ENCODE measurements at places on chromosomes 2 and 18.
A peak's percentile ranks its signal among the peaks of the same experiment; 100 is the strongest.

DNA sequence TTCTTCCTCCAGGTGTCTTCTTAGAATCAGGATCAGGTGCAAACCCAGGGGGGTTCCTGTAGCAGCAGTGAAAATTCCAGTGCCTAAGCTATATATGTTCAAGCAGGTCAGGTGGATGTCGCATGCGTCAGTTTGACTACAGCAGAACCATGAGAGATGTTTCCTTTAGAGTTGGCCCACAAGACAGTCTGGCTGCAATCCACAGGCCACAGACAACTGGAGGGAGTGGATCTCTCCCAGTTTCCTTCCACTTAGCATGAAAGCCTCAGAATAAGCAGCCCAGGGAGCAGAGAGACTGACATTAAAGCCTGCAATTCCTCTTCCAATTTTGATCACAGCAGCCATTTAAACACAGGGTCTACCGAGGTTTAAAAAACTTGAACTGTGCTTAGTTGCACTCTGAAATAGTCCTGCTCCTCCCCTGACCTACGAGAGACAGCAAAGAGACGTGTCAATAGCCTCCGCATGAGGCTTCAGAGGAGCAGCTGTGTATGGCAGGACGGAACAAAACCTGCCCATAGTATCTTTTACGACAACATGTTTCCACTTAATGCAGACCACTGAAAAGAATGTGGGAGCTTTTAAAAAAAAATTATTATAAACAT, 988 bp upstream of the KCNE4 start:
- no peak for DNase-seq

DNA sequence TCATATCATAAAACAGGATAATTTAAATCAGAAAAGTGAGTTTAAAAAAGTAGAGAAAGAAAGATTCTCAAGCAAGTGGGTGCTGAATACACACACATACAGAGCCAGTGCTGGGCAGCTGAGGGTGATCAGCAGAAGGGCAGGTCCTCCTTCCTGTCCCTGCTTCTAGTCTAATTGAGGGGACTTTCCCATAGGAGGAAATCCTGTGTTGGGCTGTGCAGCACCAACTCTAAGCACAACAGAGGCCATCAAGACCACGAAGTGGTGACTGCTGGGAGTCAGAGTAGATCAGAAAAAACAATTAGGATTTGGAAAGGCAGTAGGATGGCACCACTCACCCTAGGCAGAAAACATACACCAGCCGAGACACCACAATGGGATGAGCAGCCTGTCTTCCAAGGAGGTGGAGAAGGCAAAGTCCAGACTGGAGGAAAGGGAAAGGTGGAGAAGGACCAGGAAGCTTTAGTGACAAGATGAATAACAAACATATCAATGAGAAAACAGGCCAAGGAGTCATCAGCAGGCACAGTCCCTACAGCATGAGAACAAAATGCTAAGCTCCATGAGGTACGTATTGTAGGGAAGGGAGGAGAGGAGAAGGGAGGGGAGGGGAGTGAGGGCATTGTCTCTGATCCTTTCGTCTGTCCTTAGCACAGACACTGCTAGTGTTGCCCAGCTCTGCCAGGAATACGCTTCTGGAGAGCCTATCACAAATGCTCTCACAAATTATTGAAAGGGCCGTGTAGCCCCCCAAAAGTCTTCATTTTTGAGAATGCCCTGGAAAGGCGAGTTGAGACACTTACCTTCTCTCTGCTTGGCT, 16.7 kb upstream of the MSGN1 start:
- DNase-seq = no peak

DNA sequence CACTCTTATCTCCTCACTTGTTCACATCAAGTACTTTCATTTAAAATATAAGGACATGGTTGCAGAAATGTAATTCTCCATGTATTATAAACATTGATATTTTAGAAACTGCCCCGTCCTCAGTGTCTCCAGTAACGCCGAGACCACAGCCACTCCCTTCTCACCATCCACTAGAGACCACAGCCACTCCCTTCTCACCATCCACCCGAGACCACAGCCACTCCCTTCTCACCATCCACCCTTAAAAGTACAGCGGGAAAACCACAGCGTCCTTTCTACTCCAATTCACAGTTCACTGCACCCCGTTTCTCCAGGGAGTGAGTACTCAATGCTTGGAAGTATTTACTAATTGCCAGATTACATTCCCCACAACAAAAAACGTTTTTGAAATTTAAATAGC, 1452.2 kb upstream of the ACVR2A start:
- DNase-seq = peak; percentile 25

DNA sequence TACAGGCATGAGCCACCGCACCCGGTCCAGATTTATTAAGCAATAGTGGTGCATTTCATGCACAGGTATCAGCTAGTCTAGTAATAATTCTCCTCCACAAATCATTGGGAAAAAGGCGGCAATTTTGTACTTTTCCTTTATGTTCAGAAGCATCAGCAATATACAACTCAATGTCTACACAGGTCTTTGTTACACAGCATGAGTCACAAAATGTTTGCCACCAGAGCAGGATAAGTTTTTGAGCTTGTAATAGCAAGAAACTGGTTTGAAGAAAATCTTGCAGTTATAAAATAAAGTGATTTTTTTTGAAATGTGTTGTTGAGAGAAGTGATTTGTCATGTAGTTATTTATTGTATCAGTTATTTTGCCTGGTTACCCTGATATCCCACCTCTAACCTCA, 4.8 kb upstream of the ITPRIPL1 start:
- no peak for DNase-seq

DNA sequence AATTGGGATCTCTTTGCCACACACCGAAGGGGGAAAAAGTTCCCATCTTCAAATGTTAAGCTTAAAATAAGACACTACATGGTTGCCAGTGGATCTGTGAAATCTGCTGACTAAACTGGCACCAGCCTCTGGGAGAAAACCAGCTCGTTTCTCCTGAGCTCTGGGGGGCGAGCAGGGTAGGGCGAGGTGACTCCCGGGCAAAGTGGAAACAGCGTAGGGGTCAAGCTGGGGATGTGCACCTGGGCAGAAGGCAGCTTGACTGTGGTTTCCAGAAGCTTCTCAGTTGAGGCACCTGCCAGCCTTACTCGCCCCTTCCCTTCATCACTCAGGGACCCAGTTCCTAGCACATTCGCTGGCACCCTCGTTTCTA, 62.8 kb downstream of the SFXN5 start:
- no peak for DNase-seq

- DNase-seq = no peak
These were observed 329.8 kb upstream of the THUMPD2 start for GRCh38 chr2:40108851-40109250.

DNA sequence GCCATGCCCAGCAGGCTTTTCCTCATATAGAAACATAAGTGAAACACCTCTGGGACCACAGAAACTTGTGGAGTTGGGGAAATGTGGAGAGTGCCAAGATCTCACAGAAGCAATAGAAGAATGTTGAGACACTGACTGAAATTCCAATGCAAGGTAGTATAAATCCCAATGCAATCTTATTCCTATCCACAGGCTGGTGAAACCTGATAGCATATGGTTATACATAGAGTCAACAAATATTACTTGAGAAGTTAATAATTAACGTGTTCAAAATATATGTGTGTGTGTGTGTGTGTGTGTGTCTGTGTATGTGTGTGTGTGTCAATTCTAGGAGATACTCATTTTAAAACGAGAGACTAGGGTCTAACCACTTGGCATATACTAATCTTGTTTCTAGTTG, 776.8 kb upstream of the ACVR2A start:
- no peak for DNase-seq

- DNase-seq = no peak
These were observed 18.0 kb downstream of the LRRC30 start for GRCh38 chr18:7248877-7249276.

DNA sequence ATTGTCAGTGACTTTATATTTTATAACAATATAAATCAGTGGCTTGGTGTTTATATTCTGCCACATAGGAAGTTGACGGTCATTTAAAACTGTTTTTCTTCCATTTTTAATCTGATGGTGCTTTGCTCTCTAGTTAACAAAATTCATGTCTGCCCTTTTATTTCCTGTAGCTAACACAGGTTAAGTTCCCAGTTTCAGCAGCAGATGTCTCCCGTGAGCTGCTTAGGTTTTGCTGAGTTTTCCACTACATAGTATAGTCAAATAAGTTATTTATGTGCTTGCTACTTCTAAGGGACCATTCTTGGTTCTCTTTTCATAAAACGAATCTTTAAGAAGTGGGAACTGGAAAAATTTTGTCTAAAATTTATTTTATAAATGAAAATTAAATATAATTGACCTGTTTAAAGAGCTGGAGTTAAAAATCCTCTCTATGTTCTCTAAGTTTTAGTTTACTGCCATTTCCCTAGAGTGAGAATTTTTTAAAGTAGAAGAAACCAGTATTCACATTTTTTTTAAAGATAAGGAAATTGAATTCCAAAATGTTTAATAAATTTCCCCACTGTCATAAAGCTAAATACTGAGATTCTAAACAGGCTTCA, 20.6 kb downstream of the HTR2B start:
- no peak for DNase-seq

GRCh38 chr18:50562686-50563085, 2.8 kb downstream of the MAPK4 start:
- DNase-seq = no peak

GRCh38 chr2:143124445-143124844, 4.8 kb upstream of the ARHGAP15 start:
- DNase-seq = no peak

GRCh38 chr18:12391487-12392165, 14.6 kb upstream of the AFG3L2 start:
- DNase-seq = peak; percentile 32

DNA sequence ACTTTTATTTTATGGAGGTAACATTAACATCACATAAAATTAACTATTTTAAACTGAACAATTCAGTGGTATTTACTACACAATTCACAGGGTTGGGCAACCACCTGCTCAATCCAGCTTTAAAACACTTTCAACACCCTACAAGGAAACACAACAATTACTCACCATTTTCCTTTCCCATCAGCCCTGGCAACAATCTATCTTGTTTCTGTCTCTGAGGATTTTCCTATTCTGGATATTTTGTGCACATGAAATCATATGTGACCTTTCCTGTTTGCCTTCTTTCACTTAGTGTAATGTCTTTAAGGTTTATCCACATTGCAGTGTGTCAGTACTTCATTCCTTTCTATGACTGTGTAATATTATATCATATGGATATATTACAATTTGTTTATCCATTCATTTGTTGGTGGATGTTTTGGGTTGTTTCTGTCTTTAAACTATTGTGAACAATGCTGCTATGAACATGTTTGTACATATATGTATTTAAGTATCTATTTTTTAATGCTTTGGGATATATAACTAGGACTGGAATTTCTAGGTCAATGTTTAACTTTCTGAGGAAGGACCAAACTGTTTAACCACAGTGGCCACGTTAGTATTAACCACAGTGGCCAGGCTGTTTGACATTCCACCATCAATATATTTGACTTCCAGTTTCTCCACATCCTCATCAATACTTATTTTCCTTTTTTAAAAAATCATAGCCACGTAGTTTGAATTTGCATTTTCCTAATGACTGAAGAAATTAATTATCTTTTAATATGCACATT, 72.4 kb upstream of the KIF5C start:
- DNase-seq = no peak

- no peak for DNase-seq
These were observed 184.8 kb upstream of the STON1 start for GRCh38 chr2:48345176-48345575.

- no peak for DNase-seq
These were observed 19.3 kb downstream of the SPEG start for GRCh38 chr2:219453671-219454590.

DNA sequence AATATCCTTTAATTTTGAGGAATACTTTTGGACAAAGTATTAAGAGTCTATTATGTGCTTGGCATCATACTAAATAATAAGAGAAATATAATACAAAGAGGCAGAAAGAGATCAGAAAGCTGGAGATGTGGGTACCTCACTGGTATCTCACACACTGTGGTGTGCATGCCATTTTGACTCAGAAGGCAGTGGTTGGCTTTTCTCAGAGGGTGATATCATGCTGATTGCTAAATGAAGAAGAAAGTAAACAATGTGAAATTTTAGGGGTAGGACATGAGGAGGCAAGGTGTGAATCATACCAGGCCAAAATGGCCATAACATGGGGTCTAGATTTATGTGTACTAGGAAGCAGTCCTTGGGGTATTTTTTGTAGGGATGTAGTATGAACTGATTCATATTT, 16.6 kb upstream of the SPOPL start:
- no peak for DNase-seq

- no peak for DNase-seq
These were observed 150.2 kb upstream of the DOK6 start for GRCh38 chr18:69250305-69251151.

DNA sequence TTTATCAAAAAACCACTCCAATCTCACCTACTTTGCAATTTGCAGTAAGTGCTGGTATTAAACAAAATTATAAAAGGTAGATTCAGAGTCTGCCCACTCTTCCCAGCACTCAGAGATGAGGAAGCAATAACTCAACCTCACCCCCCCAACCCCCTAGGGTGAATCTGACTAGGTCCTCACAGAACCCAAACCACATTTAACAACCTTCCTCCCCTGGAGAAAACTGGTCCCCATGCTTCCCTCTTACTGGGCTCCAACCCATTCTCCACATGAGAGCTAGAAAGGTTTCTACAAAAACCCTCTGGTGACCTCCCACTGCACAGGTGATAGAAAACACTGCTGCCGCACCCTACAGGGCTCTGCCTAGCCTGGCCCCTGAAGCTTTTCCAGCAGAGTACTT, 40.5 kb upstream of the BMP10 start:
- no peak for DNase-seq

DNA sequence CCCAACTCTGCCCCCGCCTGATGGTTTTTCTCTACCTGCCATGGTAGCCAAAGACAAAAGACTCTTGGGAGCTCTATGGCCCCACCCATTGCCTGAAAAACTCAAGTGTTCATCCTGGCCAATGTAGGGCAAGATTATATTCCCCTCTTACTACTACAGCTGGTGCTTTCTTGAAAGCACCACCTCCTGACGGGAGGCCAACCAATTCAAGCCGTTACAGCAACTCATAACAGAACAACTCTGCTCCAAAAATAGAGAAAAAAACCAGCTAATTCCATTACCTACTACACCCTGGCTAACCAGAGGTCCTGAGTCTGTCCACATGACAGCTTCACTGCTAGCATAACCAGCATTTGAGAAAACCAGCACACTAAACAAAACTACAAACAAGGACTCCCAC, 127.5 kb upstream of the GAREM1 start:
- DNase-seq = no peak

- no peak for DNase-seq
These were observed 50.6 kb upstream of the STAT1 start for GRCh38 chr2:191064590-191064989.

DNA sequence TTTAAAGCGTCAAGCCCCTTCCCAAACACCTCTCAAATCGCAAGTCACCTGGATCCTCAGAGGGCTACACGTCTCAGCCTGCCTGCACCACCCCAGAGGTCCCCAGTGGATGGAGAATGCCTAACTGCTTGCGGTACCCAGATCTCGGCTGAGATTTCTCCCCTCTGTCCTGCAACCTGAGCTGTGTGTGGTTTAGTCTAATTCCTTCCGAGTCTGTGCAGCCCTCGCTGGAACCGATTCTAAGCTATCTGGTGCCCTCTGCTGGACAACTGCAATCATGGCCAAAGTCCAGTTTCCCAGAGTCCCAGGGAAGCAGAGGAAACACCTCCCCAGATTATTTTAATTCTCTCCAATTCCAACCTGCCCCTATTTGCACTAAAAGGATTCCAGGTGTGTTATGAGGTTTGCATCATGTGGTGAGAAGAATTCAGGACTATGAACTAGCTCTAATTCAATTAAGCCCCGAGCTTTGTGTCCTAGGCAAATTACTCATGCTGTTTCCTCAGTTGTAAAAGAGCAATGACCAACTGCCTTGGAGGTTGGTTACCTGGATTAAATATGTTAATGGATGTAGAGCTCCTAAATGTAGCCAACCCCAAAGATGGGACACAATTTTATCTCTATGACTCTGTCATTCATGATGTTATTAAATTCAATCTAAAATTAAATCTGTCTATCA, 276.1 kb upstream of the NCKAP5 start:
- no peak for DNase-seq

Data from spleen (tissue), 13 donors.